Stimulated activated CD8-positive, alpha-beta memory T cell treated with anti-CD3 and anti-CD28 coated beads, Interleukin-7, amount 100 ng/mL, for 24 hours (primary cell): ENCODE measurements at places on chromosomes 3 and 15.

- no peak for DNase-seq
Observed at GRCh38 chr3:60729056-60729455, 522.2 kb downstream of the FHIT start.

GRCh38 chr3:111506435-111506834 lies 35.6 kb upstream of the CD96 start:
- no peak for DNase-seq

DNA sequence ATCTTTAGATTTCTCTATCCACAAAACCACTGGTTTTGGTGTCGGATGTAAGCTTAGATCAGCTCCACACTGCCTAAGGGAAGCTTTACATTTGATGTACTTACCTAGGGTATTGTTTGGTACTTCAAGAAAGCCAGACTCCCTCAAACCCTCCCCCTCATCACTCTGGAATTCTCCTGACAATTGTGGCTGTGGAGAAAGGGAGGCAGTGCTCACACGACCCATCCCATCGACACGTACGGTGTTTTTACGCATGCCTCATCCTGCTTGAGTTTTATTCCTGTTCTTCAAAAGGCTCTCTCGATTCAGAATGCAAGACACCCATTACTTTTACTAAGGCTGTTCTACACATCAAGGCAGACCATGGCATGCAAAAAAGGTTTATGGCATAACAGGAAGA lies 67.3 kb upstream of the ONECUT1 start:
- DNase-seq: no peak

- DNase-seq: no peak
Observed at GRCh38 chr3:14398797-14399106, 3.7 kb upstream of the SLC6A6 start.

GRCh38 chr3:61522060-61522459 lies 39.3 kb upstream of the PTPRG start:
- no peak for DNase-seq

GRCh38 chr15:101187820-101188636 lies 63.8 kb downstream of the CHSY1 start:
- no peak for DNase-seq

- no peak for DNase-seq
Observed at GRCh38 chr3:31573036-31573779, 40.5 kb downstream of the STT3B start.

- no peak for DNase-seq
Observed at GRCh38 chr3:178545337-178545736, 9.1 kb downstream of the KCNMB2 start.

DNA sequence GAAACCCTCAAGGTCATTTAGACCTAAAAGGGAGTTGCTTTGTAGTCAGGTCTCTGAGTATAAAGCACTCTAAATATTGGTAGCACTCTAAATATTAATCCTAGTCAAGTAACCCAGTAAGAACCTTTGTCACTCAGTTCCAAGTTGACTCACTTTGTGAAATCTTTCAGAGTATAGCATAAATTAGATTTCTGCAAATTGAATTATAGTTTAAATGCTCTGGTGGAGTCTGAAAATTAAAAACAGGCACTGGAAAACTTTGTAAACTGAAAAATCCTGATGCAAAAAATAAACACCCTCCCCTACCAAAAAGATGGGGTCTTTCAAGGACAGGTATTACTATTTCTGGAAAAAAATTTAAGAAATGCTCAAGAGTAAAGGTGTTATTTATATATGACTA lies 196.3 kb upstream of the FEZF2 start:
- DNase-seq: no peak
